Activated CD4-positive, alpha-beta T cell treated with anti-CD3 and anti-CD28 coated beads for 24 hours (primary cell): ENCODE measurements at places on chromosomes 3 and 15.

GRCh38 chr3:114697401-114697800 lies 403.6 kb downstream of the TIGIT start:
- no peak for DNase-seq

GRCh38 chr15:38354315-38354929 lies 99.5 kb upstream of the FAM98B start:
- DNase-seq: peak; percentile 30

DNA sequence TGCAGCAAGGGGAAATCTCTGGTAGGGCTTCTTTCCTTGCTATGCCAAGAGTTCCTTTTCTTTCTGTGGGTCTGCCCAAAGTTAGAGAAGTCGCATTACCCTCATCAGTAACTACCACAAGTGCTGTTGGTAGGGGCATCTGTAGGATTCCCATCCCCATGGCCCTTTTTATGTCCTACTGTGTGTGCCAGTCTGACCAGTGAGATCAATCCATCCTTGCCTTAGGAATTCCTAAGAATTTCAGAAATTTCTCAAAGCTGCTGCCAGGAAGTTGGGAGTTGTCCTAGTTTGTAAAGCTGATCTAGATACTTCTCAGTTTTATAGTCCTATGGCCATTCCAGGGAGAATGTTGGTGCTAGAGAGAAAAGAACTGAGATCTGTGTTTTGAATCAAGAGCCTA lies 36.5 kb downstream of the SH3GL3 start:
- no peak for DNase-seq

DNA sequence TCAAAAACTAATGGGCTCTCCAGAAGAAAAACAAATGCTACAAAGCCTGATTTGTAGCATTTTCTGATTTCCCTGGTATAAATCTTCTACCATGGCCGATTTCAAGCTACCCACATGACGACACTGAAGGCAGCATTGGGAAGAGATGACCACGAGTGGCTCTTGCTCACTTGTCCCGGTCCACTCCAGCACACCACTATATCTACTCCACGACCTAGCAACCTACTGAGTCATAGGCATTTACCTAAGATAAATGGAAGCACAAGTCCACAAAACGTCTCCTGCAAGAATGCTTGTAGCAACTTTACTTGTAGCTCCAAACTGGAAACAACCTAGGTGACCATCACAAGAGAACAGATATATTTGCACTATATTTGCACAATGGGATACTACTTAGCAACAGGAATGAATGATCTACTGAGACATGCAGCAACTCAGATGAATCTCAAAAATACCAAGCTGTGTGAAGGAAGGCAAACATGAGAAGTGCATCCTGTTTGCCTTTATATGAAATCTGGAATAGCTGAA lies 60.8 kb upstream of the HES1 start:
- DNase-seq: no peak

DNA sequence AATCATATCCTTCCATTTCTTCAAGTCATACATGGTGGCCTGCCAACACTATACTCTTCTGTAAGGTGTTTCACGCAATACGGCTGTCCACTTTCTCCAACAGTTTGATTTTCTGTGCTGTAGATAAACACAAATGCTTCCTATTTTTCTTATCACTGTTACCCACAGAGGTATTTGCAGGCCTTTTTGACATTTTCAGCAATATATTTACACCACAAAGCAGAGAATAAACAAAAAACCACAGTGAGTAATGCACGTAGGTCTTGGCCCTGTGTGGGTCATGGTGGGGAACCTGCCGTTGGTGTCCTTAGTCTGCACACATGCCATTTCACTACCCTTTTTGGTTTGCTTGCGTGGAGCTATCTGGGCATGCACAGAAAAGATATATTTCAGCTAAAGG lies 59.5 kb downstream of the LRRC28 start:
- DNase-seq: no peak

- DNase-seq: no peak
Measured at GRCh38 chr3:97954228-97954827, 17.9 kb downstream of the RIOX2 start.

- no peak for DNase-seq
Measured at GRCh38 chr3:197238842-197239241, 59.6 kb downstream of the DLG1 start.

DNA sequence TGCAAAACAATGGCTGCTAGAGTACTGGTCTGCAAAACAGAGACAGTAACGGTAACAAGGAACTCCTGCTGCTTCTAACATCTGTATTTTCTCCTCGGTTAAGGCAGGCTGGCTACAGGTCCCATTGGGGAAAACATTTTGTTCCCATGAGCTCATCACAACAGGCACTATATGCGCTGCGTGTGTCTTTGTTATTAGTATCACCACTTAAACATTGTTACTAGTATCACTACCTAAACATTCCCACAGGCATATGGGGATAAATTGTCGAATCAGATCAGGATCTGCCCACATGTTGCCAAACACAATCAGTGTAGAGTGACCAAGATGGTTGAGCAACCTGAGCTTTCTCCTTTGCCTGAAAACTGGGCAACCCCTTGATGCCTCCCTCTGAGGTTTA lies 77.2 kb downstream of the TOP2B start:
- DNase-seq: no peak

DNA sequence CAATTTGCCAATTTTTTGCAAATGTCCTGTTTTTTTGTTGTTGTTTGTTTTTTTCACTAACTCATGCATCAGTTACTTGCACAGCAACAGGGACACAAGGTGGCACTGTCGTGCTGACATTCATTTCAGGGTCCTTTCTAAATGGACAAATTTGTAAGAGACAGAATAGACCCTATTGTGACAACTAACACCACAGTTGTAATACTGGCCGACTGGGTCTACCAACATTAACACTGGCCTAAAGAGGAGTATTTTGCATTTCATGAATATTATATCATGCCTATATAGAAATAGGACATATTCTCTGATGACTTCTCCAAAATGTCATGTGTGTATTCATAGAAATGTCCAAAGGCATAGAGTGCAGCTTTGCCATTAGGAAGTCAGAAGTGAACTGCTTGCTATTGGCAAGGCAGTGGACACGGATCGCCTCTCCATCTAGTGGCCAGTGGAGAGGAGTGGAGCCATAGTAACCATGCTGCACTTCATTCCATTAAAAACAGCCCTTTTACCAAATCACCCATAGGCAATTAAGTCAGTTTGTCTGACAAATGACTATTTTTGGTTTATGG lies 54.8 kb downstream of the ZBTB20 start:
- DNase-seq: peak; percentile 17

DNA sequence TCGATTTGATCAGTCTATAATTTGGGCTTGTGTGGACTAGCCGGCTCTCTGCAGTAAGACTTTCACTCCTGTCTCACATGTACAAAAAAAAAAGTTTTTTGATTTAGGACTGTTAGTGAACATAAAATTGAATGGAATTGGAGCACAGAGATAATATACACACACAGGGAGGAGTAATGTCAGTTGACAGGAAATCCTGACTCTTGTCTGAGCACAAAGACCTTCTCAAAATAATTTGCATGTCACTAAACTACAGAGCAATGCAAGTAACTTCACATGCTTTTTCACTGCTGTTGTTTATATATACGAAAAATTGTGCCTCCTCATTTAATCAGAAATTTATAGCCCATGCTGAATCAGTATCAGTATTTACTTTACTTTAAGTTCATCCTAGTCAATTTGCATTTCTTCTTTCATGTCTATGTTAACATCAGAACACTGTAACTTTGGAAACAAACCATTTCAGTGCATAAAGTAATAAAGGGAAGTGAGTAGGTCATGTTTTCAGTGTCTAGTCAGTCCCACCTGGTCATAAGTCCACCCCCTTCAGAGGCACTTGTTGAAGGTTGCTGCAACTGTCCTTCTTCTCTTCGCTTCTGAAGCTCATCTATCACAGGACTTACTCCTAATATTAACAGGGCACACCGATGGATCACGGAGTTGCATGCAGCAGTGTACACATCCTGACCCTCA lies 115.8 kb downstream of the FBXL22 start:
- DNase-seq: no peak

DNA sequence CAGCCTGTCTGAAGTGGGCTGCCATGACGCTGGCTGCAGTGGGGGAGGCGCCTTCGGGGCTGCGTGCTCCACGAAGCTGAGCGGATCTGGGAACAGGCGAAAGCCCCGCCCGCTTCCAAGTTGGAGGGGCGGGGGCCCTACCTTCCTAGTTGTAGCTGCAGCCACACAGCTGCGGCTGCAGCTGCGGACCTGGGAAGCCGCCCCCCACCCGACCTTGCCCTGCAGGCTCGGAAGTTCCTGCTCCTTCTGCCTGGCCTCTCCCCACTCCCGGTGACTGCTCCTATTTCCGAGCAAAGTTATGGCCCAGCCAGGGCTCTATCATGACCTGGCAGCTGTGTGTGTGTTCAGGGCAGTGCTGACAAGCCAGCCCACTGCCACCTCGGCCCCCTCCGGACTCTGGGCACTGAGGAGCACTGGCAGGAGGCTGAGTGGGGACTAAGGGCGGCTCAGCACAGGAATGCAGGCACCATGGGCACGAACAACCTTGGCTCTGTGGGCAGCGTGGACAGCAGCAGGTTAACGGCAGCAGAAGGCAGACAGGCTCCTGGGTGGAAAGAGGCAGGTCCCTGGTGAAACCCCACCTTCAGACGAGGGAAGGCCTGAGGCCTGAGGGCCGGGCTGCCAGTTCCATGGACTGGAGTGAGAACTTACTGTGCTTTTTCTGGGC lies 352.4 kb upstream of the TMCO5A start:
- DNase-seq: no peak

DNA sequence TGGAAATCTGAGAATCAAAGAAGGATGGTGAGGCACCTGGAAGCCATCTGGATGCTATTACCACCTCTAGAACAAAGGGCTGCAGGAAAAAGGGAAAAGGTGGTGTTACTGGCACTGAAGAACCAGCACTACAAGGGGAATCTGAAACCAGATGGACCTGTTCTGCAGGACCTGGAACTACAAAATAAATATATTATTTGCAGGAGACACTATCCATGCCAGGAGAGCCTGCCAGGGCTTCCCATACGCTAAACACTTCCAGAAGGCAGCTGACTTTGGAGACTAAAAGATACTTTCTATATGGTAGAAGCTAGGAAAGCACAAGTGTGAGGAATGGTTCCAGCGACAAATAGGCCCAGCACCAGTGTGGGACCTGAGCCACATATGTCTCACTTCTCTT lies 83.4 kb upstream of the POU1F1 start:
- DNase-seq: no peak

- DNase-seq: no peak
Measured at GRCh38 chr3:140883428-140884040, 58.1 kb upstream of the SLC25A36 start.

DNA sequence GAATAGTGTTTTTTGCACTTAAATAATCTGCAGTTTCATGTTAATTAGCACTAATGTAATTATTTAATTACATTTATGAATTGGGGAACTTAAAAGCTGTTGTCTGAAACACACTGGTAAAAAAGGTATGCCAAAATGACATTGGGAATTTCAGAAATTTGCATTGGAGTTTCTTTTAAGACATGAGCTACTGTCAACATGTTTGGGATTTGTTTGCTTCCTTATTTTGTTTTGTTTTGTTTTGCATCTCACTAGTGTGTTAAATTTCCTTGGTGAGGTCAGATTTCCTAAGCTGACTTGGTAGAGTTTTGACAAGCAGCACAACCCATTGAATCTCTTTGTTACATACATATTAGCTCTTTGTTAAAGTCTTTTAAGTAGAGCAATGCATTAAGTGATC lies 119.4 kb downstream of the IQCH start:
- no peak for DNase-seq

DNA sequence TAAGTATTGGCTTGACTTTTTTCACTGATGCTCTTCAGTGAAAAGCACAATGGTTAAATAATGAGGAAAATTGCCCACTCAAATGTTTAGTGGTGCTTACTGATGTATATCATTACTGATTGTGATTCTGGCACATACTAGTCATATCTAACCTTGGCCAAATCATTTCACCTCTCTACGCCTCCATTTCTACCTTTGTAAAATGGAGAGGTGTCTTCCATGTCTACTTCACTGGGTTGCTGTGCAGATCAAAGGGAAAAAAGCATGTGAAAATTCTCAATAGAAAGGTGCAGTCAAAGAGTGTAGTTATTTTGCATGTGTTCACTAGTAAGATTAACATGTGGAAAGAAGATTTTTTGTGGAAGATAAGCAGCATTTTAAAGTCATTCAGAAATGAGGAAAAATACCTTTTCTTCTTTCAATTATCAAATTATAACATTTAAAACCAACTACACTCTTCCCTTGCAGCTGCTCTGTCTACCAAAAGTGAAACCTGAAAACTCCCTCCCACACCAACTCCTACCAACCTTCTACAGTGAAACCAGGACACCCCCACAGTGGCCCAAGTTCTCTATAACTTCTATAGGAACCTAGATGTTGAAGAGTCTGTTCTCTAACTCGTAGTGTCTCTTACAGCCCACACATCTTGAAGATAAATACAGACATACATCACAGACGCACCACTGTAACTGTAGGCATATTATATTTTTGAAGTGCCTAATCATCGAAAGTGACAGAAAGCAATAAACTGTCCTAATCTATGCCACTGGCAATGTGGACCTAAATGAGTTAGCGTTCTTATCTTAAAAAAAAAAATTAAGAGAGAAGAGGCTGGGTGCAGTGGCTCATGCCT lies 1.4 kb downstream of the CD200R1 start:
- peak; percentile 36 for DNase-seq

DNA sequence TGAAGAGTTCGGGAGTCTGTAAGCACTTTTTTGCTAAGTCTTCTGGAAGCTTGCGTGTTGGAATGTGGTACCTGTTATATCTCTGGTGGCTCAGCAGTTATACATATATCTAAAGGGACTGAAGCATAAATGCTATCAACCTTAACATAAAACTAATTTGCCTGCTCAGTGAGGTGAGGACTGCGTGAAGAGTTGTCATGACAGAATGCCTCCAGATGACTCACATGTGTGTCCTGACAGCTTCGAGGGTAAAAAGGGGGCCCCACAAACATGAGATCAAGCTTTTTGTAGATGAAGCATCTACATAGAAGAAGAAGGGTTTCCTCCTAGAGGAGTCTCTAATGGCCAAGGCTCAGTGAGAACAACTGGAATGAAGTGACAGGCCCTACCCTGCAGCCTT lies 88.8 kb upstream of the C3orf80 start:
- no peak for DNase-seq

DNA sequence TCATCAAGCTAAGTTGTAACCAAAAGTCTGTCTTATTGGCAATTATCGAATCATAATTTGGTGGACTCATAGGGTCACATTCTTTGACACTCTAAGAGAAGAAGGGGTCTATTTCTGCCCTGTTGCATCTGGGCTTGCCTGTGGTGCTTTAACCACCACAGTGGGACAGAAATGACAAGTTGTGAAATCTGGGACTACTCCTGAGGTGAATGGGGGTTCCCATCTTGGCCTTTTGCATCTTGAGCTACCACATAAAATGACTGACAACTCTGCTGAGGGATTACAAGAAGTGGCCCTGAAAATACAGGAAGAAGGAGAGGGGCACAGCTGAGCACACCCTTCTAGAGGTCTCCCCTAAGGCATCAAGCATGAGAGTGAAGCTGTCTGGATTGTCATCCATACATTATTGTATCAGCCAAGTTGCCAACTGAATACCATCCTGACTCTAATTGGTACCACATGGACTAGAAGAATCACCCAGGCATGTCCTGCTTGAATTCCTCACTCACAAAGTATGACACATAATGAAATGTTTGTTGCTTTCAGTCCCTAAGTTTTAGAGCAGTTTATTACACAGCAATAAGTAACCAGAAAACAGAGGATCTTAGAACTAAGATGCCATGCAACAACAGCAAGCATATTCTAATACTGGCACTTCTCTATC lies 306.5 kb downstream of the ROBO1 start:
- no peak for DNase-seq

GRCh38 chr15:66269326-66270090 lies 16.0 kb upstream of the MEGF11 start:
- no peak for DNase-seq

GRCh38 chr15:63329567-63330350 lies 51.9 kb downstream of the CA12 start:
- no peak for DNase-seq

- DNase-seq: no peak
Measured at GRCh38 chr15:80216911-80217310, 35.1 kb downstream of the CTXND1 start.
